ENCODE measurements at places on chromosomes 3 and 15.

DNA sequence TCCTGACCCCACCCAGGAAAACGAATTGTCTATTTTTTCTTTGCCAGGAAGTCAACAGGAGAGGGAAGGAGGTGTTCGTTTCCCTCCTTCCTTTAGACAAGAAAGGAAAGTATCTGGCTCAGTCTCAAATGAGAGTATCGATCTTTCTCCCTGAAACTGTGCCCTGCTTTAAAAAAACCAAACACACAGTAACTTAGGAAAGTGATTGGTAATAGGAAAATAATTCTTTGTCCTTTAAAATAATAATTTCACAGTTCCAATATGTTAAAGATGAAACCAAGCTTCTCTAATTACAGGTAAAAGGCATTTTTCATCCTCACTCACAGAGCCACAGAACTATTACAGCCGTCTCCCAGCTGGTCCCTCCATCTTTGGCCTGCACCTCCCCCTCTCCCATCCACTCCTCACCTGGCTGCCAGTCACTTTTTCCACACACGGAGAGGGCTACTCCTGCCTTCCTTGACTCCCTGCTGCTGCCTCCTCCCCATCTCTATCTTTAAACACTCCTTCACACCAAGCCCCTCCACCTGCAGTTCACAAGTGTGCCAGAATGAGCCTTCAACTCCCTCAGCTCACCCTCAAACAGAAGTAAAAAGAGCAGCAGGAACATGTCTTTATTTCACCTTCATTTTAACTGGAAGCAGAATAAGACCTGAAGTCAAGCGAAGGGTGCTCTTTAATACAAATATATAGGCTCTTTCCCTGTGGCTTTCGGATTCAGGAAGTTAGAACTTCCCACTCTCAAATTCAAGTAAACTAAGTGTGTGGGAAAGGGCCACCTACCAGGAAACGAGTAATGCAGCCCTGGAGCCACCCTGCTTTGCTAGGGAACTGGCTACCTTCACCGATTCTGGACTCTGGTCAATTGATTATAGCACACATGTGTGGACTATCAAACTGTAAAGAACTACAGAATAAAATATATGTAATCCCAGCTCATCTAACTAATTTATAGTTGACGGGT, 116.4 kb downstream of the SENP2 start:
- DNase-seq, result no peak

- no peak for DNase-seq
Measured at GRCh38 chr3:76586471-76586870, 453.4 kb upstream of the ROBO2 start.

DNA sequence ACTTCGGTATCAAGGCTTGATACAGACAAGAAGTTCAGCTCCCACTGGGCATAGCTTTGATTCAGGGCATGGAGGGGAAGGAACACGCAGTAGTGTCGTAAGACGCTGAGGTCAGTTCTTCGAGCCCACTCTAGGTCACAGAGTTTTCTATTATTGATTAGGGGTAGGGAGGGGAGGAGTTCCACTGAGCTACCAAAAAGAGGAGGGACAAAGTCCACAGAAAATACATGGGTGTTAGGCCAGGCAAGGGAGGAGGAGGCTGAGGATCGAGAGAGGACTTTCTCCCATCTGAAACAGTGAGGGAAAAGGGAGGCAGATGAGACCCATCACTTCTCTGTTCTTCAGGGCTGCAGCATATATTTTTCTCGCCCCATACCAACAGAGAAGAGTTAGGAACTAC, 75.1 kb upstream of the GUCA1C start:
- no peak for DNase-seq

GRCh38 chr3:170869645-170870593, at the start of gene RPL22L1:
TSS of gene RPL22L1 (minus strand) at chr3:170870195. CDS start at chr3:170870167, 28 bp downstream.
- DNase-seq, result peak; percentile 96

GRCh38 chr3:134326760-134327593, 47.3 kb downstream of the AMOTL2 start:
- DNase-seq, result peak; percentile 99

- DNase-seq, result no peak
Measured at GRCh38 chr3:134824791-134825190, 29.7 kb downstream of the EPHB1 start.

GRCh38 chr3:125025642-125026041, 30.2 kb downstream of the HEG1 start:
- DNase-seq, result no peak
